ENCODE measurements at places on chromosomes 5 and 9. TPM values are rescaled to one million over a fixed set of nuclear protein-coding genes. Genes with fewer than 3 reads are reported as not detected.

TTC23L gene
- 1.3 TPM for total RNA-seq

GFI1B gene
- total RNA-seq = 1.1 TPM

ALDOB gene
- total RNA-seq = 0.38 TPM

F12 gene
- 0.80 TPM for total RNA-seq

STPG3 gene
- total RNA-seq = 0.38 TPM

DAB2 gene
- total RNA-seq = 164 TPM

NTNG2 gene
- 5.0 TPM for total RNA-seq

ANKDD1B gene
- total RNA-seq = 4.3 TPM

PCDHA4 gene
- total RNA-seq = 0.59 TPM

BSPRY gene
- 8.4 TPM for total RNA-seq

ENTPD8 gene
- total RNA-seq = 0.15 TPM

RAI14 gene
- total RNA-seq = 66.8 TPM

SLC6A18 gene
- not detected for total RNA-seq

PAEP gene
- total RNA-seq = not detected

PIP5KL1 gene
- 11.5 TPM for total RNA-seq

SV2C gene
- 0.32 TPM for total RNA-seq

FOXI1 gene
- total RNA-seq = not detected

C9orf50 gene
- not detected for total RNA-seq

IFNA13 gene
- 1.1 TPM for total RNA-seq

TMEM174 gene
- not detected for total RNA-seq

CAVIN4 gene
- 1.7 TPM for total RNA-seq

NAIF1 gene
- total RNA-seq = 11.3 TPM

ANKRD18B gene
- total RNA-seq = 0.65 TPM

MELK gene
- total RNA-seq = 1.7 TPM

PDZD2 gene
- total RNA-seq = 67.8 TPM

All from lower lobe of right lung (tissue), 2 donors.